Activated naive CD4-positive, alpha-beta T cell treated with anti-CD3 and anti-CD28 coated beads, Interleukin-2, amount 50 U/mL, for 72 hours (primary cell): ENCODE measurements at places on chromosomes 5 and 9.

DNA sequence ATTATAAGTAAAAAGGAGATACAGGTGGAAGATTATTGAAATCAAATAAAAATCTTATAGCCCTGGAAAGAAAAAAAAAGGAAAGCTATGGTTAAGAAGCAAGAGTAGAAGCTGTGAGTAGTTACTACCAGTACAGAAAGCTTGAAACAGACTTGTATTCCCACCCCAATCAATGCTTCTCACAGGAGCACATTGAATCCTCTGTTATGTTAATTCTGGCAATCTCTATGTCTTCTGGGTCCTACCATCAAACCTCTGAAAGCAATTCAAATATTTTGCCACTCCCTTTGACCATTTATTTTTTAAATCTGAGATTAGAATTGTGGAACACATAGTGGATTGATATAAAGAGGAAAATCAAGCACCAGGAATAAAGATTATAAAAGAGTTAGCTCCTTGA is 186.5 kb downstream of the MEF2C start:
- no peak for DNase-seq

DNA sequence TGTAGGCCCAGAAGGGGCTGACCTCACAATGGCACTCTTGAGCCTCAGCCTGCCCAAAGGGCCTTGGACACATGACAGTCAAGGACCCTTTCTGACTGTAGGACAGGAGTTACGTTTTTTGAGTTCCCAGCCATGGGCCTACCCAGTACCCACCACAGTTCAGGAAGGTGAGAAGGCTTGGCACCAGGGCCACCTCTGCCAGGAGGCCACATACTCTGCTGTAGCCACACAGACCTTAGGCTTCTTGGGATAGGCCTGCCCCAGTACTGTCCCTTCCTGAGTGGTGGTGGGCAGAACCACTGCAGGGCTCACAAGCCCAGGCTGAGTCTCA is 12.8 kb downstream of the PDLIM4 start:
- DNase-seq: peak; percentile 34

- no peak for DNase-seq
Observed at GRCh38 chr5:40240671-40241070, 439.0 kb upstream of the PTGER4 start.

DNA sequence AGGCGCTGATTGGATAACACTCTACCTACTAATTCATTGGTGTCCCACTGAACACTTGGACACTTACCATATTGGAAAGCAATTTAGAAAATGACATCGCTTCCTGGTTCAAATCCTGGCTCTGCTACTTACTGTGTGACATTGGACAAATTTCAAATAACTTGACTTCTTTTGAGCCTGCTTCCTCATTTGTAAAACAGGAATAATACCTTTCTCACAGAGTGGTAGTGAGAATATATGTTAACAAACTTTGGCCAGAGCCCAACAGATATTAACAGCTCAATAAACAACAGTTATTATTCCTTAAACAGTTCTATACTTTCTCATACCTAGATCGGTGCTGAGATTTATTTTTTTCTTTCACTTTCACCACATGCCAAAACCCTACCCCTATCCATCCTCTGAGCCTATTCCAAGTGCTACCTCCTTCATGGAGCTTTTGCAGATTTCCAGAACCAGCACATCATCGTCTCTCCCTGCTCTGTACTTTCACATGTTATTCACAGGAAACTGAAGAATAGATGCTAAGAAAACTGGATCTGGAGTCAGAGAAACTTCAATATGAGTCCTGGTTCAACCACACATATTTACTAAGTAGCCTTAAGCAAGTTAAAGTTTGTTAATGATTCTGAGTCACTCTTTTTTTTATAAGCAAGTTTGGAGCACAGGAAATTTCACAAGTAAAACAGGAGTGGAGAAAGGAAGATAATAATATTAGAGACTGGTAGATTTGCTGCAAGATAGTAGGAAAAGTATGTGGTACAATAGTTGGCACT is 92.3 kb downstream of the STRBP start:
- no peak for DNase-seq

DNA sequence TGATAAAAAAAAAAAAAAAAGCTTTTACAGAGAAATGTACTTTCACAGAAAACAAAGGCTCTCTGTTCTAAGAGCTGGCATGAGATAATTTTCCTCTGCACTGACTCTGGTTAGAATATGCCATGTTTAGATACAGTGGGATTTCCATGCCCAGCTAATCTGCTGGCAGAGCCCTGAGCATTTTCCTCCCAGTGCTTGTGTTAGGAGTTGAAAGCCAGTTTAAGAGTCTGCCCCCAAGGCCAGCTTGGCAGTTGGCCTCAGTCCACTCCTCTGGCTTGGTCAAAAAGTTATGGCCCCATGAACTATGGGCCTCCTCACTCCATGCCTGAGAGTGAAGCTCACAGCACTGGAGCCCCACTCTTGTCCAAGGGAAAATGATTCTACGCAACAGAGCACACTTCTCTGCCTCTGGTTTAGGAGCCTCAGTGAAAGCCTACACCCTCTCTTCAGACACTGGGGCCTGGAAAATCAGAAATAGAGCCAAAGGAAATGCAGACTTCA is 21.9 kb downstream of the MOCS2 start:
- no peak for DNase-seq
